ENCODE measurements at places on chromosomes 6 and 20. TPM values are rescaled to one million over a fixed set of nuclear protein-coding genes. Genes with fewer than 3 reads are reported as not detected.
A peak's percentile ranks its signal among the peaks of the same experiment; 100 is the strongest.

OPN5 gene
- not detected for total RNA-seq

BPIFB2 gene
- total RNA-seq: not detected

EDN1 gene
- not detected for total RNA-seq

PRL gene
- not detected for total RNA-seq

BANF2 gene
- not detected for total RNA-seq

SALL4 gene
- total RNA-seq: not detected

IDH3B gene
- total RNA-seq: 99.1 TPM

POU5F1 gene
- not detected for total RNA-seq

CNR1 gene
- total RNA-seq: not detected

WFDC13 gene
- not detected for total RNA-seq

NKAIN4 gene
- total RNA-seq: not detected

RAET1L gene
- total RNA-seq: not detected

DNA sequence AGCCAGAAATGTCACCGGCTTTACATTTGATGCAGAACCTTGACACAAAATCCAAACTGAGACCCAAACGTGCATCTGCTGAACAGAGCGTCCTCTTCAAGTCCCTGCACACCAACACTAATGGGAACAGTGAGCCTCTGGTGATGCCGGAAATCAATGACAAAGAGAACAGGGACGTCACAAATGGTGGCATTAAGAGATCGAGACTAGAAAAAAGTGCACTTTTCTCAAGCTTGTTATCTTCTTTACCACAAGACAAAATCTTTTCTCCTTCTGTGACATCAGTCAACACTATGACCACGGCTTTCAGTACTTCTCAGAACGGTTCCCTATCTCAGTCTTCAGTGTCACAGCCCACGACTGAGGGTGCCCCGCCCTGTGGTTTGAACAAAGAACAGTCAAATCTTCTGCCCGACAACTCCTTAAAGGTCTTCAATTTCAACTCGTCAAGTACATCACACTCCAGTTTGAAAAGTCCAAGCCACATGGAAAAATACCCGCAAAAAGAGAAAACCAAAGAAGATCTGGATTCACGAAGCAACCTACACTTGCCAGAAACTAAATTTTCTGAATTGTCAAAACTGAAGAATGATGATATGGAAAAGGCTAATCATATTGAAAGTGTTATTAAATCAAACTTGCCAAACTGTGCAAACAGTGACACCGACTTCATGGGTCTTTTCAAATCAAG is 108.4 kb downstream of the RTN4IP1 start:
- peak; percentile 90 for DNase-seq

- DNase-seq: peak; percentile 24
Measured at GRCh38 chr20:33649201-33649681, 12.9 kb upstream of the C20orf144 start.

GRCh38 chr20:43731469-43731868 is 4.7 kb upstream of the GTSF1L start:
- no peak for DNase-seq

DNA sequence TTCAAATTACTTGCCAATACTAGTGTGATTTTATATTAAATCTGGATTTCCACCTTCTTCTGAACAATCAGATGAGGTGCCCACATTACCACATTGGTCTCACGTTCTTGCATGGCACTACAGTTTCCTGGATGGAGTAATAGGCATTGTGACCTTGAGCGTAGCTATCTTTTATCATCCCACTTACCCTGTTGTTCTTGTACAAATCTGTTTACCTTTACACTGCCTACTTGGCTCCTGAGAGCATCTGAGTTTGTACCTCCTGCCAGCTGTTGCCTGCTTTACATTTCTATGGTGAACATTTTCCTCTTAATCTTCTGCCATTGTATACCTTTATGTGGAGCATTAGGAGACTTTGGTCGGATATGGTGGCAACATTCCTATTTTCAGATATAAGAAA is 90.7 kb downstream of the AKAP7 start:
- DNase-seq: no peak

GRCh38 chr6:127737009-127737486 is 160.1 kb downstream of the C6orf58 start:
- peak; percentile 30 for DNase-seq

DNA sequence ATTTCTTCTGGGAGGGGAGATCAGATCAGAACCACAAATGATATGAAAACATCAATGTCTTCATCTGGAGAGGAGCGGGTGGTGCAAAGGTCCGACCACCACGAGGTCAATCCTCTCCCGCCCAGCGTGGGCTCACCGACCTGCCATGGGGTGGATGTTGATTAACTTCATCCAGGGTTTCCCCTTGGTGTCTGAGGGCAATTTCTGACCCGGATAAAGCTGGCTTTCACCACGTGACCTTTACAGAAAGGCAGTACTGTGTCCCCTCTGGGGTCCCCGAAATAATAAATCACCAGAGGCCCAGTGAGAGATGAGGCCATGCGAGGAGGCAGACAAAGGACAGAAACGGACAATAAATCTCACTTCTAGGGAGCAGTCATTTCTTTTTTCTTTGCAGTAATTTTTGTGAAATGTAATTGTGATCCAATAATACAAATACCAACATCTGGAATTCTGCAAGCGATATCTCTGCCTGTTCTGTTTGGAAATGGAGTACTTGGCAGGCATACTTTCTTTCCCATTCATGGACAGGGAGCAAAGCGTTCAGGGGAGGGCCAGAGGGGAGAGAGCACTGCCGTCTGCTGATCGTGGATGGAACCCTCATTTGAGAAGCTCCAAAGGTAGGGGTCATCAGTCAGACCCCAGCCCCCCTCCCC is 55.1 kb upstream of the APCDD1L start:
- DNase-seq: no peak

GRCh38 chr6:111809264-111809663 is 64.0 kb downstream of the FYN start:
- DNase-seq: no peak

GRCh38 chr6:34914358-34914757 is 25.3 kb downstream of the ANKS1A start:
- DNase-seq: no peak

GRCh38 chr6:6796818-6797217 is 208.3 kb downstream of the LY86 start:
- no peak for DNase-seq

GRCh38 chr20:32296412-32296811 is 19.0 kb downstream of the KIF3B start:
- no peak for DNase-seq

GRCh38 chr6:163554663-163555062 is 140.1 kb downstream of the QKI start:
- DNase-seq: peak; percentile 77

DNA sequence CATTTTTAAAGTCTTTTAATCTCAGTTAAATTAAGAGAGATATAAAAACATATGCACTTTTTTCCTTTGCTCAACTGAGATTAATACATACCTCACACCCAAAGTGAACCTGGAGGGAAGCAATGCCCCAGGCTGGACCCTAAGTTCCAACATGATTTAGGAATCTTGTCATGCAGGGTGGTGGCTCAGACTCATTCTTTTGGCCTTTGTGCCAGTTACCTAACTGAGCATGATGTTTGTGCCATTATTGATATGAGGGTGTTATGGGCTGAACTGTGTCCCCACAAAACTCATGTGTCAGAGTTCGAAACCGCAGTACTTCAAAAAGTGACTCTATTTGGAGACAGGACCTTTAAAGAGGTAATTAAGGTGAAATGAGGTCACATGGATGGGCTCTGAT is 188.0 kb downstream of the ARHGAP18 start:
- DNase-seq: no peak

DNA sequence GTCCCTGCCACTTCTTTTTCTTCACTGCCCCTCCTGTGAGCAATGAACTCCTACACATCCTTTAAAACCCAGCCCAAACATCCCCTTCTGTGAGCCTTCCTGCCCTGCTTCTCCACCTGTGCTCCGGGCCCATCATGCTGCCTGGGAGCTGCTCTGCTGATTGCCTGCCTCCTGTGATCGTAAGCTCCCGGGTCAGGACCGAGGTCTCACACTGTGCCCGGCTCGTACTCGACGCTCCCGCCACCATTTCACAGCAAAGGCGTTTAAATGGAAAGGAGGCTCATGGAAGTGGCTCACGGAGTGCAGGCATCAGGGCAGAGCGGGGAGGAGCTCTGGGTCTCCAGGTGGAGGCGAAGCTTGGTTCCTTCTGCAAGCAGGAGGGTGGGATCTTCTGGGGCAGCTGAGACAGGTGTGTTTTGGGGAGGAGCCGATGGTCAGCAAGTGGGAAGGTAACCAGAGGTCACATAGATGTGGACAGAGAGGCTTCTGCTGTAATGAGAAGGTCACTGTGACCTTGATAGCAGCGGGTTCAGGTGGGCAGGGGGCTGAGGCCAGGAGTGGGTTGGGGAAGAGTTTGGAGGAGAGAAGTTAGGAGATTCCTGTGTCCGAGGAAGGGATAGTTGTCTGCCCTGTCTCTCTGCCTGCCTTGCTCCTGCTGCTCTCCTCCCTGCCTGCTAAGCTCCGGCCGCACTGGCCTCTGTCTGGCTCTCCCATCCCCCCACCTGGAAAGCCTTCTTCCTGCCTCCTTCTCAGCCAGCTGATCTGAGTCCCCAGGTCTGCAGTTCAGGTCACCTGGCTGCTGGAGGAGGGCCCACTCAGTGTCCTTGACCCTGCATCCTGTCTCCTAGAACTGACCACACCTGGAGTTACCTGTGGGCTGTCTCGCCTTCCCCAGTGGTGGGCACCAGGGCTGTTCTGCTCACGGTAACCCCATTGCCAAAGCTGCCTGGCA is 52.7 kb upstream of the FRMD1 start:
- no peak for DNase-seq

DNA sequence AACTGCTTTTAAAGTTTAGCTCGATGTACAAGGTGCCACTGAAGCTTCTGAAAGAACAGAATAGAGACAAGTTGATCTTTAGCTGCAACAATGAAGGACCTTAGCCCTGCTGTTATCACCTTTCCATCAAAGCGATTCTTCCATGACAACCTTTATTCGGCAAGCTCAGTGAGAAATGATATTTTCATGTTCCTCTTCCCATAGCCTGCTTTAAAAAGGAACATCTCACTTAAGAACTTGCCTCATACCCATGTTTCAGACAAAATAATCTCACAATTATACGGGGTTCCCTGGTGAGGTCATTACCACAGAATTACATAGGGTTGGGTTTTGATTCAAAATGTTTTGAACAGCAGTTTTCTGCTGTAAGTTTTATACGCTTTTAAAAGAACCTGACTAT is 264.2 kb downstream of the THBS2 start:
- no peak for DNase-seq

- no peak for DNase-seq
Measured at GRCh38 chr6:102994866-102995265, 1601.4 kb downstream of the GRIK2 start.

- peak; percentile 88 for DNase-seq
Measured at GRCh38 chr20:47196091-47197081, 160.1 kb downstream of the ZMYND8 start.

- no peak for DNase-seq
Measured at GRCh38 chr6:152404086-152404857, 232.9 kb downstream of the SYNE1 start.

DNA sequence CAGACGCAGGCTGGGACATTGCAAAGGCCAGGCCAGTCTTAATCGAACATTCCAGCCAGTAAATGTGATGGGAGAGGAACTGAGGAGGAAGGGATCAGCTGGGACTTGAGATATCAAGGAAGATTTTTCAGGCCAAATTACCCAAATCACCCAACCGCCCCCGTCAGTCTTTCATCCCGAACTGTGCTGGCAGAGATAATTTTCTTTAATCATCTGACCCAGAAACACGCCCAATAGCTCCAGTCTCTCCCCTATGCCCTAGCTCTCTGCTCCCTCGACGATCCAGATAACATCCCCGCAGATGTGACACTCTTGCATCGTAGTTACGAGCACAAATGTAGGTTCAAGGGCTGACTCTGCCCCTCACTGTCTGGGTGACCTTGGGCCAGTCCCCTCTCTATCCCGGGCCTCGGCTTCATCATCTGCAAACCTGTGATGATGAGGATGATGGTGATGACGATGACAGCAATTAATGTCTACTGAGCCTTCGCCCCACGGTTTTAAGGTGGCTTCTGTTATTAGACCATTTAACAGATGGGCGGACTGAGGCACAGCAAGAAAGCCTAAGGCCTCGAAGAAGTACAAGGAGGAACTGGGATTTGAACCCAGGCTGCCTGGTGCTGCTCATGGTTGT is 118.6 kb downstream of the PREX1 start:
- DNase-seq: no peak

DNA sequence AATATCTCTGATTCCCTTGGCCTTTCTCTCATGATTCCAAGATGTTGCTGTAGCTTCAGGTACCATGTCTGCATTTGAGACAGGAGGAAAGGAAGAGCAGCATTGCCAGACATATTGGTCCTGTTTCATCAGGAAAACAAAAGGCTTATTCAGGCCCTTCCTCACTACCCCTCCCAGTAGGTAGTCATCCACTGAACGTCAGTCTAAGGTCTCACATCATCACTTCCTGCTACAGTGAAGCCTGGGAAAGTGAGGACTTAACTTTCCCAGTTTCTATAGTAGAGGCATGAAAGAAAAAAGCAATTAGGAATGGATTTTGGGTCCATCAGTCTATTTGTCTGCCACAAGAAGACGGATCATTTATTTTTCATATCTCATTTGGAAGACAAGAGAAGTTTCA is 85.7 kb upstream of the SOX4 start:
- no peak for DNase-seq

DNA sequence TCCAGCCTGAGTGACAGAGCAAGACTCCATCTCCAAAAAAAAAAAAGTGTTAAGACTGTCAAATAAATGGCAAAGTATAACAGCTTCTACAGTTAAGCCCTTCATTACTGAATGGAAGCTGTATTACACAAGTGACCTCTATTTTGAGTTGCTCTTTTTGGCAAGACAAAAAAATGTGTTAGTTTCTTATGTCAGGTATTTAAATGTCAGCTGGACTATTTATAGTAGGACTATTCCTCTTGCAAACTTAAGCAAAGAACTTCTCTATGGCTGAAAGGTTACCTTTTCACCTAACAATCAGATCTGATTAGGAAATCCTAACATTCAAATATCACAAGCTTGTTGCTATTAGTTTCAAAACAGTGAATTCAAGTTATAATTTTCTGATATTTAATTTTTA is 12.4 kb downstream of the UBE2V1 start:
- DNase-seq: no peak

GRCh38 chr6:3319610-3320200 is 61.0 kb downstream of the PSMG4 start:
- DNase-seq: no peak

GRCh38 chr6:106165885-106166485 is 79.8 kb downstream of the PRDM1 start:
- DNase-seq: no peak

All from activated CD4-positive, alpha-beta memory T cell treated with anti-CD3 and anti-CD28 coated beads for 36 hours (primary cell).